Activated CD8-positive, alpha-beta memory T cell treated with anti-CD3 and anti-CD28 coated beads for 4 hours (primary cell): ENCODE measurements at places on chromosomes 4 and X.
A peak's percentile ranks its signal among the peaks of the same experiment; 100 is the strongest.

GRCh38 chrX:151680805-151681204 is 14.5 kb upstream of the PRRG3 start:
- peak; percentile 18 for DNase-seq

- no peak for DNase-seq
Observed at GRCh38 chr4:85411386-85411785, 63.6 kb upstream of the ARHGAP24 start.

DNA sequence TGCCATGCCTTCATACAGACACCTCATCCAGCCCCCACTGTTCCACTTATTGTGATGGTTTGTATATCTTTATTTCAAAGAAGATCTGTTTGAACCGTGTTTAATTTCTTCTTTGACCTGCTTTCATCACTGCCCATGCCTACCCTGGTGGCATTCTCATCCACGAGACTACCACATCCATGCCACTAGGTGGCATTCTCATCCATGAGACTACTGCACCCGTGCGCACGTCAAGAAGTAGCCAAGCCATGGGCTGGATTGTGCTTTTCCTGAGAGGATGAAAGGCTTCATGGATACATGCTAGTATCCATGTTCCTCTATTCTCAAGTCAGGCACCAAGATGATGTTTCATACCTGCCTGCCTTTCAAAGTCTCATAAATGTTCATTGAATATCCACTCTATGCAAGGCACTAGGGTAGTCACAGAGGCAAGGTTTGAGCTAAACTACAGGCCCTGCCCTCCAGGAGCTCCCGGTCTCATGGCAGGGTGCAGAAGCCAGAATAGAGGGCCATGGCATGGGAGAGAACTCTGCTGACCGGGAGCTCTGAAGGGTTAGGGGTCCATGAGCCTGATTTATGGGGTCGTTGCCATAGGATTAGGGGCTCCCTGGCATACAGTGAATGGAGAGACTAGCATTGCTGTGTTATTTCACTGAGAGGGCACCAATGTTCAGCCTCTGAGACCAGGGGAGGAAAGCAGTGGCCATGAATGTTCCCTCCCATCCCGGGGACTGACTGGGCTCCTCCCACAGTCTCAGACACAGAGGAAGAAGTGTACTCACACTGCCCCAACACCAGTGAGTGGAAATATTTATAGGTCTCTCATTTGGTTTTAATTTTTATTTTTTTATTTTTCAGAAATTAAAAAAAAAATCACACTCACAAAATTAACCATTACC is 24.8 kb upstream of the EOLA2 start:
- no peak for DNase-seq

GRCh38 chr4:65340382-65341109 is 329.7 kb downstream of the EPHA5 start:
- no peak for DNase-seq

DNA sequence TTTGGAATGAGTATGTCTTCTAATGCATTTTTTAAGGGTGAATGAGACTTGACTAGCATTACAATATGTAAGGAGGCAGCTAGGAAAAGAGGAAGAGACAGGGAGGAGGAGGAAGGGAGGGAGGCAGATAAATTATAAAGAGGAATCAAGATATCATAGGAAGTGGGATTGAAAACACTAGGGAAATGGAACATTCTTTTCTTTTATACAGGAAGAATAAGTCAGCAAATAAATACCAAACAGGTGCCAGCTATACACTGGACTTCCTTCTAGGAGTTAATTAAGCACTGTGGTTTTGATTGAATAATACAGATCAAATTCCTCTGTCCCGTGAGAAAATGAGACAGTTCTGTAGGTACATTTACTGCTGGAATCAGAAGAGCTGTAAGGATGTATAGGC is 78.6 kb downstream of the PACRGL start:
- no peak for DNase-seq

- no peak for DNase-seq
Observed at GRCh38 chrX:75421688-75422230, 101.1 kb downstream of the ZDHHC15 start.

DNA sequence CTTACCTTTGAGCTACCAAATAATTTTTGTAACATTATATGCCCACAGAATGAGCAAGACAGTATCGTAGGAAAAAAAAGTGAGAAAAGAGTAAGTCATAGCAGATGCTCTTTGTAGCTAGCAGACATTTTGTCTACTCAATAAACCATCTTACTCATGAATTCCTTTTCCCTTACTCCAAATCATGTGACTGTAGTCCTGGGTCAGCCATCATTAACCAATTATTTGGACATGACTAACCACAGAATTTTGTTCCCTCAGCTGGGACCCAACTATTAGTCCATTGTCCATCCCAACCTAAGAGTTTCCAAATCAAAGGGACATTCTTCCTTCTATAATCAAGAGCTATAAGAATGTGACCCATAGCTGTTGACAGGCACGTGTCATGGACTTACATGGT is 11.4 kb downstream of the UBE2D3 start:
- no peak for DNase-seq

DNA sequence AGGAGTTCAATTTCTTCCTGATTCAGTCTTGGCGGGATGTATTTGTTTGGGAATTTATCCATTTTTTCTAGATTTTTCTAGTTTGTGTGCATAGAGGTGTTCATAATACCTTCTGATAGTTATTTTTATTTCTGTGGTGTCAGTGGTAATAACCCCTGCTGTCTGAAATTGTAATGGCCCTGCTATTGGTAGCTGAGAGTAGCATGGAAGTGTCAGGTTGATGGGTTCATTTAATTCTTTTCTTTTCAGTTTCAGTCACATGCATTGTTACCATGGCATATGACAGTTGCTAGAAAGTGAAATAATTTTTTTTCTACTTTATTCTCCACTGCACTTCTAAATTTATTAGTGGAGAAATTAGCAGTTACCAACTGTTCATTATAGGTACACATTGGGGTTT is 20.7 kb downstream of the AR start:
- DNase-seq, result no peak

DNA sequence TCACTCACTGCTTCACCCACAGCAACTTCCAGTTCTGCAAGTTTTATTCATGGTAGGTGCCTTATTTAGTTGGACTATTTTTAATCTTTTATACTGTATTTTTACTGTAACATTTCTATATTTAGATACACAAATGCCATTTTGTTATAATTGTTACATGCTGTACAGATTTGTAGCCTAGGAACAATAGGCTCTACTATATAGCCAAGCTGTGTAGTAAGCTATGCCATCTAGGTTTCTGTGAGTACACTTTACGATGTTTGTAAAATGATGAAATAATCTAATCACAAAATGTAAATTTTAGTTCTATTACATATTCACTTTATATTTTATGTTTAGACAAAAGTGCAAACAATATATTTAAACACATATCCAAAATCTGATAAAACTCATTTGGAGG is 1187.8 kb downstream of the TECRL start:
- DNase-seq, result no peak

DNA sequence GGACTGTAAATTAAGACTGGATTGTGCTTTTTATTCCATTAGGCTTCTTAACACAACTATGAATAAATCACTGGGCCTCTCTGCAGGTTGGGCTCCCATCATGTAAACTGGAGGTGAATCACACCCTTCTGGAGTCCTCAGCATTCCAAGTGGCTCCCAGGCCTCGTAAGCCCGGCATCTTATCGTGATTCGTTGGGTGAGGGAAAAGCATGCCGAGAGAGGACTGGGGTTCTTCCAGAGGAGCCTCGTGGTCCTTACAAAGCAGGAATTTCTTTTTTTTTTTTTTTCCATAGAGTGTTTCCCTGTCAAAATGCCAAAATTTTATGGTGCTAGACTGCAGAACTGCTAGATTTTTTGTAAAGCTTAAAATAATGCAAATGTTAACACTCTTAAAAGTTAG is 20.0 kb downstream of the CLDN22 start:
- DNase-seq, result no peak

GRCh38 chrX:104428231-104428630 is 137.8 kb upstream of the IL1RAPL2 start:
- DNase-seq, result no peak

GRCh38 chr4:60463857-60464502 is 736.1 kb upstream of the ADGRL3 start:
- no peak for DNase-seq

- no peak for DNase-seq
Observed at GRCh38 chrX:129719931-129720530, 18.7 kb upstream of the XPNPEP2 start.

DNA sequence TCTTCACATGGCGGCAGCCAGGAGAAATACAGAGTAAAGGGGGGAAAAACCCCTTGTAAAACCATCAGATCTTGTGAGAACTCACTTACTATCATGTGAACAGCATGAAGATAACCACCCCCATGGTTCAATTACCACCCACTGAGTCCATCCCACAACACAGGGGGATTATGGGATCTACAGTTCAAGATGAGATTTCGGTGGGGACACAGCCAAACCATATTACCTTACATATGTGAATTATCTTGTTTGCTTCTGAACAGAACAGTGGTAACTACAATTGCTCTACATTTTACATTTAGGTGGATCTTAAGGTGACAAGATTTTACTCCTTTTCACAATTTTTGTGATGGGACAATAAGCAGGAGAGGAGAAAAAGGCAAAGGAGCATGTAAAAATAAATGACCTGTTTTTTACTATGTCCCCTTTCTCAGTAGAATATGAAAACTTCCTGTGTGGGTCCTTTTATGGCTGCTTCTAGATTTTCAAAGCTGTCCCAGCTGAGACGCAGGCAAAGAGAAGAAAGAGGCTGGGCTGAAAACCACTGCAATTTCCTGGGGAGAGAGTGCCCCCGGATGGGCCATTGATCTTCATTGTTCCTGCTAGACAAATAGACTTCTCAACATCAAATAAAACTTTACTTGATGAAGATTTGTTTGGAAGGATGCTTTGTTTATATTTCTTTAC is 45.9 kb upstream of the PGM2 start:
- peak; percentile 11 for DNase-seq

DNA sequence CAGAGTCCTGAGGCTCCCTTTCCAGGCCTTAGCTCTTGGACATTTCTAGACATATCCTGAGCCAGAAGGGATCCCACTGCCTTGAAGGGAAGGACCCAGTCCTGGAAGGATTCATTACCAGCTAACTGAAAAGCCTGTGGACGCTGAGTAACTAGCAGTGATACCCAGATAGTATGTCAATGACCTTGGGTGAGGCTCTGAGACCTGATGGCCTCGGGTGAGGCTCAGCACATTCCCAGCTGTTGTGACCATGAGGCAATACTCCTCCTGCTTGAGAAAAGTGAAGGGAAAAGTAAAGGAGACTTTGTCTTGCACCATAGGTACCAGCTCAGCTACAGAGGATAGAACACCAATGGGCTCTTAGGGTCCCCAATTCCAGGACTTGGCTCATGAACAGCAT is 268.1 kb downstream of the DKK2 start:
- DNase-seq, result no peak

- no peak for DNase-seq
Observed at GRCh38 chrX:101530944-101531343, 19.4 kb upstream of the ARMCX1 start.

- no peak for DNase-seq
Observed at GRCh38 chr4:1050486-1051213, 39.2 kb downstream of the FGFRL1 start.

GRCh38 chr4:151105454-151106032 is 6.1 kb downstream of the RPS3A start:
- no peak for DNase-seq

GRCh38 chr4:27917381-27917780 is 1056.7 kb downstream of the STIM2 start:
- no peak for DNase-seq

GRCh38 chr4:6337331-6337935 is 67.8 kb downstream of the WFS1 start:
- DNase-seq, result no peak

DNA sequence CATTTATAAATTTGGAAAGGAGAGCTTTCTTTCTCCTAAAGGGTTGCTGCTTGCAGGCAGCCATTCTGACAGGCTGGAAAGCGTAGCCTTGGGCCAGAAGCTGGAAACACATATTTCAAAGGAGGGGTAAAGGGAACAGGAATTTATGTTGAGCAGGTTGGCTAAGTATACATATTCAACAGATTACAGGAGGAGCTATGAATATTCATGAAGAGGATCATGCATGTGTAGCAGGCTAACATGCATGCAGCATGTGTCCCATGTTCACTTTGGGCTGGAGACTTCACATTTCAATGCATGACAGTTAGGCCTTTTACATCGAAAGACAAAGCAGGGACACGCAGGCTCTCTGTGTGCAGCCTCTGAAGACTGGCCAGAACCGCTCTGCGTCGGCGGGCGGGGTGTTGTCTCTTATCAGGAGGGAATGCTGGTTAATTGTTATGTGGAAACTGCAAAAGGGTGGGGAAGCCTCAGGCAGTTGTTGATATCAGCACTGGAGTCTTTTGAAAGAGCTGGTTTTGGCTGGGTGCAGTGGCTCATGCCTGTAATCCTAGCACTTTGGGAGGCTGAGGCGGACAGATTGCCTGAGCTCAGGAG is 31.5 kb downstream of the CASP3 start:
- DNase-seq, result no peak

DNA sequence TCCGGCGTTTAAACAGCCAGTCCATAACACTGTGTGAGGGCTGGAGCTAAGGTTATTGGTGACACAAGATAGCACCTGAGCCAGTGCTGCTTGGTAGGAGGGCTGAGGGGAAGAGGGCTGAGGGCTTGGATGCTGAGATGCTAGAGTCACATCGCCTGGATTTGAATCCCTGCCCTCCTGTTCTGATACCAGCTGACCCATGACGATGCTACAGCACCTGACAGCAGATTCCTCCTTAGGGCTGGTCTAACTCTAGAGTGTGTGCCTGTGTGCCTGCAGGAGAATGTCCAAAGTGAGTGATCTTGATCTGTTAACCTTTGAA is 102.5 kb downstream of the PTTG2 start:
- no peak for DNase-seq

DNA sequence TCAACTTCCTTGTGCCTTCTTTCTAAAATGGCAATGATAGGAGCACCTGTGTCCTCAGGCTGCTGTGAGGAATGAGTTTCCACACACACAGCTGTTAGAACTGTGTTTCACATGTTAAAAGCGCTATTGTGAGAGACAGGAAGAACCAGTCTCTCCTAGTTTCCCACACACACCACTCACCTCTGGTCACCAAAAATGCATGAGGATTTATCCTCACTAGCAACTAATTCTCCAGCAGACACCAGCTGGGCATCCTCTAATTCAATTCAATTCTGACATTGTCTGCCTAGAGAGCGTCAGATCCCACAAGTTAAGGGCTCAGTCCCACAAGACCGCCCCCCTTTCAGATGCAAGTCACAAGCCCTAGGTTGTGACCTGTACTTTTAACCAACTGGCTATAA is 29.0 kb upstream of the SLC2A9 start:
- DNase-seq, result no peak

- no peak for DNase-seq
Observed at GRCh38 chr4:184441461-184442313, 32.7 kb downstream of the IRF2 start.

DNA sequence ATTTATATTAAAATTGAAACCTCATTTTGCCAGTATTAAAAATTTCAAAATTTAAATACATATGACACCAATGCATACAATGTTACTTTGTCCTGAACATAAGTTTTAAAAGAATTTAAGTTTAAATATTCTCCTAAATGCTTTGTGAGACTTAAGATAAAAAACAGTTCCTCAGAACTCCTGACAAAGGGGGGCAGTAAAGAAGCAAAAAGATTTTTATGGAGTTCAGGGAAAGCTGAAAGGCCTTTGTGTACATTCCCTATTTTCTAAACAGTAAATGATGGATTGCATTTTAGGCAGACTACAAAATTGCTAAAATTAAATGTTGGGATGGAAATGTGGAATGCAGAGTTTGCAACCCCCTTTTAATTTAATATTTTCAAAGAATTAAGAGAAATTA is 81.7 kb downstream of the SNCA start:
- no peak for DNase-seq
